CD4-positive, alpha-beta memory T cell (primary cell): ENCODE measurements at places on chromosomes 3 and 15.

GRCh38 chr3:178536211-178537079 lies at the start of gene KCNMB2:
KCNMB2 (plus strand) TSS chr3:178536436.
- no peak for DNase-seq

DNA sequence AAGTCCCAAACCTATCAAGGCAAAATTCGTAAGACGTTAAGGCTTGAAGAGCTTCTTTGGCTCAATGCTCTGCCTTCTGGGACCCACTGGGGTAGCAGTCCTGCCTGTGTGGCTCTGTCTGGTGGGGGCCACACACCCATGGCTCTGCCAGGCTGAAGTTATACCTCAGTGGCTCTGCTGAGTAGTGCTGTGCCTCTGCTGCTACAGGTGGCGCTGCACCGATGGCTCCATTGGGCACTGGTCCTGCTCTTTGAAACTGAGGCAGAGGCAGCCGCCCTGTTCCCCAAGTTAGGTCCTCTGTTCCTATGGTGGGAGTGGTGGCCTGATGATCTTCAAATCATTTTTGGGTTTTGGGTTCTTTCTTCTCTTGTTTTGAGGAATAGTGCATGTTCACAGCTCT lies 68.0 kb upstream of the AP4E1 start:
- DNase-seq: no peak

- no peak for DNase-seq
Observed at GRCh38 chr3:123503203-123503602, 54.3 kb upstream of the ADCY5 start.

DNA sequence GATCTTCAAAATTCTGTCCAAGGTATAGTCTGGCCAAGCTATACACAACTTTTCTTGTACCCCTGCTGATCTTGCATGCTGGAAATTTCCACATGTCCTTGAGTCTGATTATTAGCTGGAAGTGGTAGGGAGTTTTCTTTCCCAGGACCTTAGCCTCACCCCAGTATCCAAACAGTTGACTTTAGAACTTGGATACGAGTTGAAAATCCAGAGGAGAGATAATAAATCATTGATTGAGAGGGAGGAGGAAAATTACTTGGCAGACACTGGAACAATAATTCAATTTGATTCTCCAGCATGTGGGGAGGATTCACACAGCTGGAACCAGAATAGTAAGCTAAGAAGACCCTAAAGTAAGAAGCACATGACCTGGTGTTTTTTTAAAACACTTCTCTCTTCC lies 116.4 kb downstream of the IL5RA start:
- DNase-seq: no peak

GRCh38 chr3:111299192-111299615 lies 227.6 kb downstream of the NECTIN3 start:
- DNase-seq: no peak

DNA sequence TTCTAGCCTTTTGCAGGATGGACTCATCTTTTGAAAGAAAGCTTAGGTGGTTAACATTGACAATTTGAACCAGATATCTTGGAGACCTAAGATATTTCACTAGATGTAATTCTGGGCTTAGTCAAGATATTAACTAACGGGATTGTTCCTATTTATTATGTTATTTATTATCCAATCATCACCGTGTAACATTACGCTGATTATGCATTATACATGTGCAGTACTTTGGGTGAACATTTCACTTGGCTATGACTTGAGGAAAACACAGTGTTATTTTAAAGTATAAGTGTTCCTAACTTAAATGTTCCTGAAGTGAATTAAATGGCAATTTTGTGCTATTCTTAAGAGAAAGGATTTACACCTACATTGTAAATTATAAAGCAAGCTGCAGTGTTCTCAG lies 574.5 kb upstream of the KCNMB2 start:
- DNase-seq: no peak

- DNase-seq: no peak
Observed at GRCh38 chr3:147945968-147946519, 536.9 kb downstream of the ZIC1 start.

- DNase-seq: no peak
Observed at GRCh38 chr15:75531041-75531450, 48.1 kb downstream of the PTPN9 start.

DNA sequence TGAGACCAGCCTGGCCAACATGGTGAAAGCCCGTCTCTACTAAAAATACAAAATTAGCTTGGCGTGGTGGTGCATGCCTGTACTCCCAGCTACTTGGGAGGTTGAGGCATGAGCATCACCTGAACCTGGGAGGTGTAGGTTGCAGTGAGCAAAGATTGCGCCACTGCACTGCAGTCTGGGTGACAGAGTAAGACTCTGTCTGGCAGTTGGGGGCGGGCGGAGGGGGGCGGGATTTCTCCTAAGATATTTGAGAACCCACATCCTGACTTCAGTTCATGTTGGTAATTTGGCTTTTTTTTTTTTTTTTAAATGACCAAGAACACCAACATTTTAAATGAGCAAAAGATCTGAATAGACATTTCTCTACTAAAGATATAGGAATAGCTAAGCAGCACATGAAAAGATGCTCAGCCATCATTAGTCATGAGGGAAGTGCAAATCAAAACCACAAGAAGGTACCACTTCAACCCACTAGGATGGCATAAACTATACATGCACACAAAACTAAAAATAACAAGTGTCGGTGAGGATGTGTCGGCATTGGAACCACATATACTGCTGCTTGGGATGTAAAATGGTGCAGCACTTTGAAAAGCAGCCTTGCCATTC lies 75.6 kb upstream of the LMOD3 start:
- DNase-seq: peak; percentile 67

DNA sequence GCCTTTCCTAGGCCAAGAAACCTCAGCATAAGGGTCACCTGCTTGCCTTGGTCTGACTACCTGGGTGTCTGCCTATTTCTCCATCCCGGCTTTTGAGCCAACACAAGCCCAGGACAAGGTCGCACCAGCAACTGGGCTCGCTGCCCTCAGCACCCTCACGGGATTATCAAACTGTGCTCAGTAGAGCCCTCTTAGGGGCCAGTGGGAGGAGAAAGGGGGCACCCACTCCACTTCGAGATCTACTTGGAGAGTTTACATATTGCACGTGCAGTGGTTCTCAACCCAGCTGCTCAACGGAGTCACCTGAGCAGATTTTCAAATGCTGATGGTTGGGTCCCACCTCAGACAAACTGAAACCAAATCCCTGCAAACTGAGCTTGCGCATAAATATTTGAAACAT lies 31.1 kb downstream of the TSPAN3 start:
- DNase-seq: no peak
